Kidney (tissue), 22 donors: ENCODE measurements at places on chromosomes 1 and 21. TPM values are rescaled to one million over a fixed set of nuclear protein-coding genes. Genes with fewer than 3 reads are reported as not detected.
A peak's percentile ranks its signal among the peaks of the same experiment; 100 is the strongest.

DNA sequence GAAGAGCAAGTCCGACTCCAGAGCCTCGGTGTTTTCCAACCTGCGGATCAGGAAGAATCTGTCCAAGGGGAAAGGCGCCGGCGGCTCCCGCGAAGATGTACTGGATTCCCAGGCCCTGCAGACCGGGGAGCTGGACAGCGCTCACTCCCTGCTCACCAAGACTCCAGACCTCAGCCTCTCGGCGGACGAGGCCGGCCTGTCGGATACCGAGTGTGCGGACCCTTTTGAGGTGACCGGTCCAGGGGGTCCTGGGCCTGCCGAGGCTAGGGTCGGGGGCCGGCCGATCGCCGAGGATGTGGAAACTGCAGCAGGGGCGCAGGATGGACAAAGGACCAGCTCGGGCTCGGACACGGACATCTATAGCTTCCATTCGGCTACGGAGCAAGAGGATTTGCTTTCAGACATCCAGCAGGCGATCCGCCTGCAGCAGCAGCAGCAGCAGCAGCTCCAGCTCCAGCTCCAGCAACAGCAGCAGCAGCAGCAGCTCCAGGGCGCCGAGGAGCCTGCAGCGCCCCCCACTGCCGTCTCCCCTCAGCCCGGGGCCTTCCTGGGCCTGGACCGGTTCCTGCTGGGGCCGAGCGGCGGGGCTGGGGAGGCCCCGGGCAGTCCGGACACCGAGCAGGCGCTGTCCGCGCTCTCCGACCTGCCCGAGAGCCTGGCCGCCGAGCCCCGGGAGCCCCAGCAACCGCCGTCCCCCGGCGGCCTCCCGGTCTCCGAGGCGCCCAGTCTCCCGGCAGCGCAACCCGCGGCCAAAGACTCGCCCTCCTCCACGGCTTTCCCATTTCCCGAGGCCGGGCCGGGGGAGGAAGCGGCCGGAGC is 827 bp downstream of the FMN2 start:
- peak; percentile 75 for DNase-seq

DNA sequence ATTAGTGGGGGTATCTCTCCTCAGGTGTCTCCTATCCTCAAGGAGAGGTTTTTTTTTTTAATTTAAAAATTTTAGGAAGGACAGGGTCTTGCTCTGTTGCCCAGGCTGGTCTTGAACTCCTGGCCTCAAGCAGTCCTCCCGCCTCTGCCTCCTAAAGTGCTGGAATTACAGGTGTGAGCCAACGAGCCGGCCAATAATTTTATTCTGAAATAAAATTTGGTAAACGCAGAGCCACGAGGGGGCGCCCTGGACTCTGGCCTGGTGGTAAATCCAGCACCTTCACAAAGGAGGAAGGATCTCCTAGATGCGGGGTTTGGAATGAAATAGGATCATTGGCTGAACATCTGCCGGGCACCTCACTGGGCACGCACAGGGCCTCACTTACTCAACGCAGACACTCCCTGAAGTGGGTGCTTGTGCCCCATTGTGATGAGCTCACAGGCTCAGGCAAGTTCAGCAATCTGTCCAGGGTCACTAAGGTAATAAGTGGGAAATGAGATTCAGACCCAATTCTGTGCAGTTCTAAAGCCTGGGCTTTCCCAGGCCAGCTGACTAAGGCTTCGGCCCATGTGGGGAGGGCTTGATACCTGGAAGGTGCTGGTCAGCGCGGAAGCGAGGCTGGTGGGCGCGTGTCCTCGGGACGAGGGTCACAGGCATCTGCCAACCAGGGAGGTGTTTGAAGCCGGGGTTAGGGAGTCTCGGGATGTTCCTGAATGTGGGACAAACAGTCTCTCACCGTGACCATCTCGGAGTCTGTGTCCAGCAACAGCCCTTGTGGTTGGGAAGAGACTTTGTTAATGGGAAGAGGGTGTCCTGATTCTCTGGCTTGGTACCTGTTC is 32.7 kb upstream of the ETV3 start:
- DNase-seq = no peak

DNA sequence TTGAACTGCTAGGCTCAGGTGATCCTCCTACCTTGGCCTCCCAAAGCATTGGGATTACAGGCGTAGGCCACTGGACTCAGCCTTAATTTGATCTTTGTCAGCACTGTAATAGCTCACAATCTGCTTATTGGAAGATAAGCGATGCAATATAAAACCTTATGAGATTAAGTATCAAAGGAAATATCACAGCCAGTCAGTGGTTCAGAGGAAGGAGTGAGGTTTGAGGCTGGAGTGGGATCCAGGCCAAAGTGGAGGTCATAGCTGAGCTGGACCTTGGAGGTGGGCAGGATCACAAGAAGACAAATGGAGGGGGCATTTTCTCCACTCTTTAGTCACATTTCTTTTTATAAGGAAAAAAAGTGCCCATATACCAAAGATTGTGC is 228.5 kb downstream of the RHOU start:
- DNase-seq = no peak

HES2 gene
- polyA plus RNA-seq = 1.6 TPM

GRCh38 chr21:10641107-10641506 is 119.7 kb downstream of the TPTE start:
- no peak for DNase-seq

- DNase-seq = no peak
Observed at GRCh38 chr1:104406728-104407127, 657.0 kb downstream of the AMY1C start.

TFF2 gene
- polyA plus RNA-seq = not detected

DNA sequence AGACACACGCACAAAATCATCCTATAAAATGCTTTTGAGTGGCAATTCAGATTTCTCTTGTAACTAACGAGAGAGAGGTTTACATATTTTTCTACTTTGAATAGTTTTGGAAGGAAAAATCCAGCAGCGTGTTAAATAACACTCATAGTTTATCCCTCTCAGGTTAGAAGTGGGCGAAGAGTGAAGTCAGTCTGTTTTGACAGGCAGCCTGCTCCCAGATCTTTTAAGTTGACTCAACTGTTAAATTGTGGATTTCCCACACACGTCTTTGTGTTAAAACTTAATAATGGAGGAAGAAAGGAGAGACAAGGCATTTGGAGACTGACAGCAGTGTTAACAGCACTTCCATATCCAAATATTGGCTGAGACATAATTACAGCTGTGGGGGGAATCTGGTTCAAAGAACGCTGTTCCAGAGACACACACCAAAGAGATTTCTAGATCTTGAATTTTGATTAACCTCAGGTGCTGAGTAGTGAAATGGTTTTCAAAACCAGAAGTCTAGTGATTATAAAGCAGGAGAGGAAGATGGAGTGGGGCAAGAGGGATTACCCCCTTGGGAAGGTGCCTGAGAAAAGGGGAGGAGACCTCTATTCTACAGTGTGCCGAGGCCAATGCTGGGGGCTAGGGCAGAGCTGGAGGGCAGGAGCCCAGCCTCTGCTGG is 2.7 kb downstream of the MAPKAPK2 start:
- DNase-seq = no peak

ZBTB8A gene
- 1.8 TPM for polyA plus RNA-seq
